Fibroblast of skin of left biceps (primary cell): ENCODE measurements at places on chromosomes 16 and 17.
A peak's percentile ranks its signal among the peaks of the same experiment; 100 is the strongest.

DNA sequence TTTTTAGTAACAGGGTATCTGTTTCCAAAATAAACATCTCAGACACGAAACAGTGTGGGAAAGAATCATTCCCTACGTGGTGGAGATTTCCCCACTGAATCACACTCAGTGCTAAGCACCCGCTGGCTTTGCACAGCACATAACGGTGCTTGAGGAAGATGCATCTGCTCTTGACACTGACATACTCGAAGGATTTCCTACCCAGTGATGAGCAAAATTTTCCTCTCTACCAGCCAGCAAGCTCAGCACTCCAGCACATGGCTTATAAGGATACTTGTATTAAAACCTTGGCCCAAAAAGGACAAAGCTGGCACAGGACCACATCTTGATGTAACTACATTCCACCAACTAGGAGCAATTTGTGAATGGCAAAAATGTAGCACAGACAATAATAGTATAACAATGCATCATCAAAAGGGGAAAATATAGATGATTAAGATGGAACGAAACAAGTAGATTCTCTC lies 59.0 kb downstream of the ANKFY1 start:
- peak; percentile 84 for DNase-seq

- DNase-seq = no peak
Observed at GRCh38 chr17:44546671-44547606, 10.3 kb upstream of the FZD2 start.

DNA sequence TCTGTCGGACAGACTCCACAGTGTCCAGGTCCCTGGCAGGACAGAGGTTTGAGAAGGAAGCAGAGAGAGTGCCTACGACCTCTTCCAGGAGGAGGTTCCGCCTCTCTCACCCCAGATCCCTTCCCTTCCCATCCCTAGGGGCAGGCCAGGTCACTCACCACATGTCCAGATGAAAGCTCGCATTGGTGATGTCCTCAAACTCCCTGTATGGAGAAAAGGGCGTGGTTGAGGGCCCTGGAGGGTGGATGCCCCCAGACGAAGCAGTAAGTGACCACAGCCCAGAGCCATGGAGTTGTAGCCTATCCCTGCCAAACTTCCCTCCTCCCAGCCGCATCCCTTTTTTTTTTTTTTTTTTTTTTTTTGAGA lies 3.4 kb downstream of the UNC13D start:
- no peak for DNase-seq

DNA sequence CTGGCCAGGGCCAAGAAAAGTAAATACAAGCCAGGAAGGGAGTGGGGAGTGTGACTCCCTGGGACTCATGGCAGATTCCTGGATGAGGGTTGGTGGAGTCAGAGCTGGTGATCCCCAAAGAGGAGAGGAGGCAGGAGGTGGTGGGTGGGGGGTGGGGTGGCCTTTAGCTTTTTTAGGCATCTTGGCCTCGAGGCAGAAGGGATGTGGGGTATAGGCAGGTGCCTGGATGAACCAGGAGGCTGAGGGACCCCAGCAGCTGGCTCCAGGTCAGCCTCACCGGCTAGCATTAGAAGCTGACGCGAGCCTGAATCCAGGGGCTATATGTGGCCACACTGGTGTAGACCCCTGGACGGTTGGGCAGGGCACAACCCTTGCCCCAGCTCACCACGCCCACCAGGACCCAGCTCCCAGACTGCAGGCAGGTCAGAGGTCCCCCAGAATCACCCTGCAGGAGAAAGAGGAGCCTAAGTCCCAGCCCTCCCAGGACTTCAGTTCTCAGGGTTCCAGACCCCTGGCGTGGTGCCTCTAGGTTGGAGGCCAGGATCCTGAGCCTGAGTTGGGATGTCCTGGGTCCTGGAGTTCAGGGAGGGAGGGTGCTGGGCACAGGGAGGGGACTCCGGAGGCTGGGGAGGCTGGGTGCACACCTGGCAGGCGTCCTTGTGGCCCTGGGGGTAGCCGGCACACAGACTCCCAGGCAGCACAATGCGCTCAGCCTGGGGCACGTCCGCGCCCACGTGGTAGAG lies 2.8 kb downstream of the PRSS33 start:
- DNase-seq = no peak

DNA sequence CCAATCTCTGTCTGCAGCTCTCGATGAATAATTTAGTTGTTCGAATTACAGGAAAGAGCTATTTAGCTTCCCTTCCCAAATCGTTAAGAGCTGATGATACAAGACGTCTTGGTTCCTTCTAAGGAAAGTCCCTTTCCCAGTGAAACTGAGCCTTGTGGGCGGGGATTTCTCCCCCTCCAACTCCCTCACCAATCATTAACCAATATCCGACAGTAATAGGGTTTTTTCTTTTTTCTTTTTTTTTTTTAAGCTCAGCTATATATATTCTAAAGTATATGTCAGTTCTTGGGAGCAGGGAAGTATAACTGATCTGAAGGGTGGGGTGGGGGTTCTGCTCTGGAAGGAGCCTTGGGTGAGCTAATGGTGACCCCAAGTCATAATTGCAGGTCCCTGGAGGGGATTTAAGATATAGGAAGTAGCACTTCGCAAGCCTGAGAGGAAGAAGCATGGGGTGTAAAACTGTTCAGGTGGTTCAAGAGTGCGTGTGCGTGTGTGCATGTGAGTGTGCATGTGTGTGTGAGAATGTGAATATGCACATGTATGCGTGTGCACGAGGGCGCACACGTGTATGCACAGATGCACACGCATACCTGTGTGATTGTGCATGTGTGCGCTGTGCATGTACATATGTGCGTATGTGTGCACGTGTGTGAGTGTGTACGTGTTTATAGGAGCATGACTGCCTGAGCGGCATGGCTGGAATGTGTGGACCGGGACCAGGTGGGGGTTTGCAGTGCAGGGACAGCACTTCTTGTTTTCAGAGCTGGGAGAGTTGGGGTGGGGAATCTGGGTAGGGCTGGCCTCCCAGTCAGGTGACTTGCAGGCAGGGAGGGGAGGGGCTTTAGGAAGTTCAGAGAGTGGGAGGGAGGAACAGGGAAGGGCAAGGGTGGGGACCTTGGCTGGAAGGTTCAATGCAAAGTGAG lies 42.7 kb downstream of the SOCS3 start:
- no peak for DNase-seq

- no peak for DNase-seq
Observed at GRCh38 chr16:65684230-65684629, 562.4 kb upstream of the CDH11 start.

DNA sequence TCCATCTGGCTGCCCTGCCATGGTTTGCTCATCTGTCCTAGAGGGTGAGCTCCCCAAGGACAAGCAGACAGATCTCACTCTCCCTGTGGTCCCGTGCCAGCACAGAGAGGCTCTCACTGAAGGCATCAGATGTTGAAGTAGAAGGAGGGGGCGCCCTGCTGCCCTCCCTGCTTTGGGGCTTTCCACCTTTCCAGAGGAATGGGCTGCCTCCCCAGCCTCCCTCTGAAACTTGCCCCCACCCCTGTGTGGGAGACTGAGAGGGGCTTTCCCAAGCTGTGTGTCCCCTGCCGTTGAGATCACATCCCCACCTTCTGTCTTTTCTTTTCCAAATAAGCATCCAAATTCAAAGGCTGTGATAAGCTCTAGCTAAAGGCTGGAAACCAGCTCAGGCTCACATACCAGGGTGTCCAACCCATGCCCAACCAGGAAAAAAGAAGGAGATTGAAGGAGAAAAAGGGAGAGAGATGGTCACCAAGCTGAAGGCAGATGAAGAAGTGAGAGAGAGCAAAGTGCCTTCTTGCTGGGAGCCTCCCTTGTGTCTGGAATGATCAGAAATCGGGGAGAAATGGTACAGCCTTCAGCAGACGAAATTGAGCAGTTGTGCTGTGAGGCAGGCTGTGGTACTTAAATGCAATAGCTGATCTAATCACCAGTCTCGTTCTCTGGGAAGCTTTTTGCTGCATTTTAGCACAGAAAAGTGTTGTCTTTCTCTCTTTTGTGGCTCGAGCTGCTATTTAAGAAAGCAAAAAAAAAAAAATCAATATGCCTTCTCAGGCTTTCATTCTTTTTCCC lies 145.9 kb upstream of the LHX1 start:
- no peak for DNase-seq
